ENCODE measurements at places on chromosomes 16 and 17. TPM values are rescaled to one million over a fixed set of nuclear protein-coding genes. Genes with fewer than 3 reads are reported as not detected.
A peak's percentile ranks its signal among the peaks of the same experiment; 100 is the strongest.

KRTAP4-9 gene
- polyA plus RNA-seq: not detected

SLC47A1 gene
- polyA plus RNA-seq: 0.29 TPM

MARVELD3 gene
- not detected for polyA plus RNA-seq

MYH1 gene
- not detected for polyA plus RNA-seq

PLLP gene
- polyA plus RNA-seq: 6.3 TPM

HSF5 gene
- polyA plus RNA-seq: 1.8 TPM

EMP2 gene
- polyA plus RNA-seq: not detected

SLC25A19 gene
- 15.4 TPM for polyA plus RNA-seq

METRNL gene
- polyA plus RNA-seq: 0.42 TPM

CX3CL1 gene
- not detected for polyA plus RNA-seq

PTGES3L gene
- polyA plus RNA-seq: 0.51 TPM

SAMD14 gene
- polyA plus RNA-seq: not detected

- DNase-seq: no peak
These were observed 122.7 kb downstream of the RGS9 start for GRCh38 chr17:65259696-65260485.

DNA sequence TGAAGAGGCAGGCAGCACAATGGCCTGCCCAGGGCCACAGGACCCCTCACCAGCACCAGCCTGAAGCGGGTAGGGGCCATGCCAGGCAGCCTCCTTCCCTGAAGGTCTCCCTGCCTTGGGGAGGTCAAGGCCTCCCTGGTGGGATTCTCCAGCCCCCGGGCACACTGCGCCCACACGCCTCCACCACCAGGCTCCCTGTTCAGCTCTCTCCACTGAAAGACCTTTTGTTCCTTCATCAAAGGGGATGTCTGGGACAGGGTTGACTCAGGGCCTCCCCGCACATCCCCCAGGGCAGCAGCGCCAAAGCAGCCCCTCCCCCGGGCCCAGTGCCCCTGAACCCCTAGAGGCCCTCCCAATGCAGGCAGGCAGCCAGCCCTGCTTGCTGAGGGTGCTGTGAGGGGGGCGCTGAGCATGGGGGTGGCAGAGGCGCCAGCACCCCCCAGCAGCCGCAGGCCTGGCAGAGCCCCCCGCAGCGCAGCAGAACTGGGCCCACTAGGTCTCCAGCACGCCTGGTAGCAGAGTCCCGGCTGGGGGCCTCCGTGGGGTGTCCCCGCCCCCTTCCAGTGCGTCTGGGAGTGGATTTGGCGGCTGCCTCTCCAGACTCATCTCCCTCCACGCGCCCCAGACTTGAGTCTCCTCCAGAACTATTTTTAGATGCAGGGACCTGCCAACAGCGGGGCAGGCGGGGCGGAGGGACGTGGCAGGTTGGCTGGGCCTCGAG, 13.1 kb downstream of the BCAR1 start:
- DNase-seq: no peak

- DNase-seq: no peak
These were observed 51.5 kb upstream of the FASN start for GRCh38 chr17:82149401-82150099.

DNA sequence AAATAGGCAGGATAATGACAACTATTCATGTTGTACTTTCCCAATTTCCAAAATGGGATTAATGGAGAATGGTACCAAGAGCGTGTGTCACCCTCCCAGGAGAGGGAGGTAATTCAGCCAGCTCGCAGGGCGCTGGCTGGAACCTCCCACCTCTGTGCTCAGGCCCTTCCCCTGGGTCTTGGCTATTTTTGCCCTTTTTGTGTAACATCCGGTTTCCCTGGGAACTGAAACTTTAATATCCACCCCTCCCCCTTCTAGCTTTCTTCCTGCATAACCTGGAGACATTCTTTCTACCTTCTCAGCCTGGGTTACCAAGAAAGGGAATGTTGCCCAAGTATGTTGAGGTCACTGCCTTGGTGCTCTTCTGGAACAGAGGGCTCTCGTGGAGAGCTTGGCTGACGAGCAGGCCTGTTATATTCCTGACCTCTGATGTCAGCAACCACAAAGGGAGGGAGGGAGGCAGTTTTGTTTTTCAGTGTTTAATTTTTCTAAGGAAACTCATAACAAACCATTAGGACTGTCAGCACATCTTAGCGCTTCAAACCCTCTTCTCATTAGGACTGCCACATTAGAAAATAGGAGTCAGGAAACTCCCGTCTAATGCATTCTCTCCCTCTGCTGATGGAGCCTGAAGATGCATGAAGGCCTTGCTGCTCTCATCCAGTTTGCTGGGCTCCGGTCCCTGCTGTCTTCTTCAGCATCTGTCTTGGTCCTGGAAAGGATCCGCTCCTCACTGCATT, 25.6 kb downstream of the ITGB3 start:
- DNase-seq: no peak

- DNase-seq: no peak
These were observed 8.4 kb downstream of the CDH11 start for GRCh38 chr16:65113441-65113840.

DNA sequence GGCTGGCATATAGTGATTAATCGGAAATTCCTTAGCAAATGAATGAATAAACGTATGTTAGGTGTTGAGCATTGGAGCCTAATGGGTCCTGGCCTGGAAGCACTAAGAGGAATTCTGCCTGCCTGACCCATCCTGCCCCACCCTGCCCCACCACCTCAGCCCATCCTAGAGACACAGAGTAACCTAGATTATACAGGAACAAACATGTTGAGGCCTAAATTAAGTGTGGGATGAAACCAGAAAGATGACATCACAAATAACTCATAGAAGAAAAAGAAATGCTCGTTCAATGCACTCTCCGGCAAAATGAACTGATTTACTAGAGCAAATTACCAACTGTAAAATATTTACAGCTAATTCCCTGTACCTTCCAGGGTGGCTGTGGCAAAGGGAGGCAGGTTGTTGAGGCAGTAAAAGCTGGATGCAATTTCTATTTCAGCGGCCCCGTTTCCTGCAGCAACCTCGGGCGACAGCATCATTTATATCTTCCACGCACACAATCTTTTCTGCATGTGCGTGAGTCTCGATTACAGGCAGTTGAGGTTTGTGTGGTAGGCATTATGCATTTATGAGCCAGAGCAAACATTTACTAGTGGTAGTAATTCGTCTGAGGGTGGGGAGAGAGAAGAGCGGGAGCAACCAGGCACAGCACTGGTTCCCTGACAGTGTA, 417.2 kb downstream of the HS3ST4 start:
- DNase-seq: no peak

DNA sequence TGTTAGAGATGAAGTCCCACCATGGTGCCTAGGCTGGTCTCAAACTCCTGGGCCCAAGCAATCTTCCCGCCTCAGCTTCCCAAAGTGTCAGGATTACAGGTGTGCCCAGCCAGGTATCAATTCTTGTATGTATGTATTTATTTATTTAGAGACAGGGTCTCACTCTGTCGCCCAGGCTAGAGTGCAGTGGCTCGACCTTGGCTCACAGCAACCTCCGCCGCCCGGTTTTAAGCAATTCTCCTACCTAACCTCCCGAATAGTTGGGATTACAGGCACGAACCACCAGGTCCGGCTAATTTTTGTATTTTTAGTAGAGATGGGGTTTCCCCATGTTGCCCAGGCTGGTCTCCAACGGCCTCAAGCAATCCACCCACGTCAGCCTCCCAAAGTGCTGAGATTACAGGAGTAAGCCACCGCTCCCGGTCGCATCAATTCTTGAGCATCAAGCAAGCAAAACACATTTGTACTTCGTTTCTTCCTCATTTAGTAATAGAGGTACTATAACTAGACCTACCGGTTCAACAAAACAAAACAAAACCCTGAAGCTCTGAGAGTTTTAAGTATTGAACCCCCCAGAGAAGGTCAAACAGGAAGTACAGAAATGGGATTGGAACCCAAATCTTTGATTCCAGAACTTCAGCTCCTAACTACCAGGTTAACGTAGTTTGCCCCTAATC, 1.0 kb upstream of the ZNF500 start:
- DNase-seq: no peak

DNA sequence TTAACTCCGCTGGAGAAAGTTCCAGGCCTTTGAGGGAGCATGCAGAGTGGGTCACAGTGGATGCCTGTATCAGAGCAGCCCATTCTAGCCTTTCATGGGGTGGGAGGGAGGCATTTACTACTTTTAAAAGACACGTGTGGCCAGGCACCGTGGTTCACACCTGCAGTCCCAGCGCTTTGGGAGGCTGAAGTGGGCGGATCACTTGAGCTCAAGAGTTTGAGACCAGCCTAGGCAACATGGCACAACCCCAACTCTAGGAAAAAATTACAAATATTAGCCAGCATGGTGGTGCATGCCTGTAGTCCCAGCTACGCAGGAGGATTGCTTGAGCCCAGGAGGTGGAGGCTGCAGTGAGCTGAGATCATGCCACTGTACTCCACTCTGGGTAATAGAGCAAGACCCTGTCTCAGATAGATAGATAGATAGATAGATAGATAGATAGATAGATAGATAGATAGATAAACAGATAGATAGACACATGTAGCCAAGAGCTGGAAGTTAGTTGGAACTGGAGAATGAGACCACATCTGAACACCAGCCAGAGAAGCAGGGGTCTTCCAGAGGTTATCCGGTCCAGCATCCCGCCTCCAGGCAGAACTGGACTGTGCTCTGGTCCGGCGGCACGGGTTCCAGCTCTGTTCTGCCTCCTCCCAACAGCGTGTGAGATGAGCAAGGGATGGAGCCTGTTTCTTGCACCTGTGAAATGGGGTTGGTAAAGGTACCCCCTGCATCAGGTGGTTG, 3.6 kb downstream of the ADCY7 start:
- no peak for DNase-seq

DNA sequence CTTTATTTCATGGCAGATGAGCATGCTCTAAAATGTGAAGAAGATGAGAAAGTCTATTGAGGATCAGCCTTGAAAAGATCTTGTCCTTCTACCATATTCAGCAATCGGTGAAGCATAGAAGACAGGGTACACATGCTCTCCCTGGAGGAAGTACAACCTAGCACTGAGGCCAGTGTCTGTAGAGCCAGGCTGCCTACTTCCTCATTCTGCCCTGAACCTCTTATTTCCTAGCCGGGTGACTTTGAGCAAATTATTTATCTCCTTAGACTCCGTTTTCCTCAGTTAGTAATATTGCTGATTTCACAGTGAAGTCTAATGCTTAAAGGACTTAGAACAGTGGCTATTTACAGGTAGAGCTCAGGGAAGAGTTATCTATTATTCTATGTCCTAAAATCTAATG, 58.4 kb downstream of the TMEM100 start:
- DNase-seq: no peak

- DNase-seq: no peak
These were observed 44.7 kb downstream of the COG7 start for GRCh38 chr16:23408242-23408822.

DNA sequence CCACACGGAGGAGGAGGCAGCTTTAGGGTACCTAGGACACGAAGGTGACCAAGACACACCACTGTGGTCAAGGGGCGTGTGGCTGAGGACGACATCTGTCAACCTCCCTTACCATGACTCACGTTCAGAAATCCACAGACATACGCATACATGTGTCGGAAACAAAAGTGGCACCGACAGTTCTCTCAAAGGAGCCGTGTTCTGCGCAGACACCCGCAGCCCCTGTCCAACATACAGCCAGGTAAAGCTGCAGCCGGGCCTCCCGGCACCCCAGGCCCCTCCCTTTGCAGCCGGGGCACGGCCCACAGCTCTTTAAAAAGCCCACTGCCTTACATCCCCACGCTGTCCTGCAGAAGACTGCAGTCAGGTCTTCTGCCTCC, 40.5 kb upstream of the KLHDC4 start:
- DNase-seq: no peak

- no peak for DNase-seq
These were observed 34.9 kb upstream of the LGALS9 start for GRCh38 chr17:27596096-27596495.

- DNase-seq: no peak
These were observed 10.4 kb downstream of the CANT1 start for GRCh38 chr17:78999056-78999768.

- DNase-seq: no peak
These were observed 14.0 kb downstream of the CEP295NL start for GRCh38 chr17:78888941-78889518.

GRCh38 chr16:2819939-2820835, 3.1 kb downstream of the PRSS21 start:
- DNase-seq: no peak

GRCh38 chr16:69838489-69838888, 76.4 kb downstream of the WWP2 start:
- DNase-seq: no peak

- no peak for DNase-seq
These were observed 21.0 kb downstream of the LGALS3BP start for GRCh38 chr17:78958641-78959127.

DNA sequence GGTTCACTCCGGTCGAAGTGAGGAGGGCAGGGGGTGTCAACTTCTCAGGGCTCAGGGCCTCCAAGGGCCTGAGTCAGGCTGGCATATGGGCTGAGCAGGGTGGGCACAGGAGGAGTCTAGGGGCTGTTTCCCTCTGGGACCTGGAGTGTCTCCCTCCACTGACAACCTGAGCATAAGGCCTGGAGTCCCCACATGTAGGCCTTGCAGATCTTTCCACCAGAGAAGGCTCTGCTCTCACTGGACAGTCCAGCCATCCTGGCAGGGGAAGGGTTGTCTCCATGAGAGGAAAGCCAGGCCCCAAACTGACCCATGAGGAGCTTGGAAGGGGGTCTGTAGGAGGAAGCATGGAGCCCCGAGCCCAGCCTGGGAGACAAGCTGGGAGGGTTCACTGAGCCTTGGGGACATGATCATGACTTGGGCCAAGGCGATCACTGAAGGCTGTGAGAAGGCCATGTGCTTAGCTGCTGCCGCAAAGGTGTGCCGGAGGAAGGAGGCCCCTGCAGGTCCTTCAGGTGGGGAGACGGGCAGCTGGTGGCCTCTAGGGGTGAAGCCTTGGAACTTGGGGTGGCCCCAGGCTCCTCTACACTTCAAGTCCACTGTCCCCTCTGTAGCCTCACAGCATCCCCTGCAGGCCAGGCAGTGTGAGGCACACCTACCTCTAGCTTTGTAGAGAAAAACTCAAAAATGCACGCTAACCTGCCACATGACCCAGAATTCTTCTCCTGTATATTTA, 9.9 kb downstream of the CMTM2 start:
- DNase-seq: peak; percentile 67

DNA sequence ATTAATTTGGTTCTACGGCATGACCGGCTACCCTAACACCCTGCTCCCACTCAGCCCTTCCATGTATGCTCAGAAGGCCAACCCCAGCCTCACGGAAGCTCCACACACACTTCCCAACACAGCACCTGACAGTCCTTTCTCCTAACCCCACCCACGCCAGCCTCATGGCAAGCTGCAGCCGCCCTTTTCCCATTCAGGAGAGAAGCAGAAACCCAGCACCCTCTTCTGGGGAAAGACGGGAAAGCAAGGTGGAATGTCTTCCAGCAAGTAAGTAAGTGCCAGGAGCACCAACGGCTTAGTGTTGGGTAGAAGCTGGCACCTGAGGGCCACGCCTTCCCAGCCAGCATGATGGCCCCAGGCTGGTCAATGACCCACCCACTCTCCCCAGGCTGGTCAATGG, 32.1 kb downstream of the ABR start:
- DNase-seq: no peak

- DNase-seq: peak; percentile 40
These were observed 99.4 kb upstream of the CHMP6 start for GRCh38 chr17:80892019-80892855.

- DNase-seq: no peak
These were observed 358.0 kb downstream of the C16orf95 start for GRCh38 chr16:86959091-86959651.

- DNase-seq: no peak
These were observed 4.6 kb downstream of the METTL9 start for GRCh38 chr16:21603928-21604327.

Measured in naive thymus-derived CD8-positive, alpha-beta T cell (primary cell).